ENCODE measurements at places on chromosomes 5 and 9. TPM values are rescaled to one million over a fixed set of nuclear protein-coding genes. Genes with fewer than 3 reads are reported as not detected.

SEMA6A gene
- 7.7 TPM for total RNA-seq

AQP3 gene
- 11.0 TPM for total RNA-seq

SURF2 gene
- total RNA-seq = 22.5 TPM

IFNB1 gene
- total RNA-seq = not detected

POLK gene
- total RNA-seq = 33.7 TPM

RASEF gene
- 2.0 TPM for total RNA-seq

KCNMB1 gene
- total RNA-seq = 0.50 TPM

PCDHA13 gene
- 0.43 TPM for total RNA-seq

RNF183 gene
- total RNA-seq = not detected
